KBM-7 (cell line): ENCODE measurements at places on chromosomes 7 and 10.
A peak's percentile ranks its signal among the peaks of the same experiment; 100 is the strongest.

GRCh38 chr10:120802935-120803334, 48.2 kb upstream of the WDR11 start:
- no peak for DNase-seq

DNA sequence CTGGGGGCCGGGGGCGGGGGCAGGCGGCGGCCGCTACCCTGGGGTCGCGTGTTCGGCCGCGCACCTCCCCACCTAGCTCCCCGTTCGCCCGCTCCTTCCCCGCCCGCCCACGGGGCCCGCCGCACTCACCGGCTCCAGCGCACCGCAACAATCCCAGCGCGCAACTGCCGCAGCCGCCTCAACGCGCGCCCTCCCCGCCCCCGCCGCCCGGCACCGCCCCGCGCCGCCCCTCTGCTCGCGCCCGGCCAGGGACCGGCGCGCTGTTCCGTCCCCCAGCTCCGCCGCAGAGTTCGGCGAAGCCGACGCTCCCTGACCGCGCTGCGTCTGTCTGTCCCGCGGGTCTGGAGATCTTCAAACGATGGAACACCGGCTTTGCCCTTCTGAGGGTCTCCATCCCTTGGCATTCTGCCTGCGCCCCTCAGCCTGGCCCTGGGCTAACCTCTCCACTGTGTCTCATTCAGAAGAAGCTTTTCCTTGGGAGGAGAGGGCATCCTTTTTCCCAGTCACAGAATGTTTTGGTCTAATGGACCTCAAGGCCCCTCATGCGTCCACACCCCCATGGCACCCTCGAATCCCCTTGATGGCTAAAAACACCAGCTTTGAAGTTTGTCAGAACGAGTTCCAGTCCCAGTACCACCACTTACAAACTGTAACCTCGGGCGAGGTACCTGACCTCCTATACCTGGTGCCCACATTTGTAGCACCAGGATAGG, at the start of gene NT5C2:
TSS of gene NT5C2 (minus strand) at position 166 of the 713 bp plus-strand sequence. CDS start 18,314 bp downstream, outside the sequence.
- DNase-seq, result peak; percentile 56

GRCh38 chr10:95706573-95706972, 12.8 kb upstream of the TCTN3 start:
- DNase-seq, result no peak

DNA sequence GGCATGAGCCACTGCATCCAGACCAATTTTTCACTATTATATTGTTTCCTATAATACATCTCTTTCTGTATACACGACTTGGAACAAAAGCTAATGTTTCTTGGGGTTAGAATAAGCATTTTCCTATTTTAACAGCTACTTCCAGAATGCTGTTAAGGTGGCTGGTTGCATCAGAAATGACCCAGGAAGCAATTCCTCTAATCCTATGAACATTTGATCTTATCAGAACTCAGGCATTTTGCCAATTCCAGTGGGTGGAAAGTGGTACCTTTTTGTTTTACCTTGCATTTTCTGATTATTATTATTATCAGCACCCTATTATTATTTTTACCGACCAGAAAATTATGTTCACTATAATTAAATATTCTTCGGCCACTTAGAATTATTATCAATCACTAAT, 73.3 kb downstream of the NDUFB2 start:
- DNase-seq, result no peak

- no peak for DNase-seq
Observed at GRCh38 chr7:141567432-141567831, 16.2 kb downstream of the AGK start.

- peak; percentile 48 for DNase-seq
Observed at GRCh38 chr10:15725603-15726002, 5.9 kb upstream of the ITGA8 start.

DNA sequence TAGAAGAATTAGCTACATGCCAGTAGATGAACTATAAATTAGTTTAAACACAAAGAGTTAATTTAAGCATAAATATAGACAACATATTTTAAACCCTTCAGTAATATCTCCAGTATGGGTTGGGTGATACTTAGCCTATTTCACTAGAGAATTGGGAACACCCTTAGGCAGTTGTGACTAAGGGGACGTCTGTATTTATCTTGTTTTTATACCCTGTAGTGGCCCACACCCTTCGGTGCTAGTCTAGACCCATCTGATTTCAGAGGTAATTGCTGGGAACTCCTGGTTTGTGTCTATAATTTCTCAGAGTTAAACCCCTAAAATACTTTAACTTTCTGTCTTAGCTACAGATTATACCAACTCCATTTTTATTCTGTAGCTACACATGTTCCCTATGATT, 11.5 kb upstream of the STEAP4 start:
- DNase-seq, result no peak

GRCh38 chr10:69061305-69062161, 26.4 kb upstream of the SRGN start:
- DNase-seq, result peak; percentile 67

GRCh38 chr7:151085691-151086620, at the start of gene AGAP3:
Gene AGAP3 (plus strand): TSS chr7:151086475. CDS start chr7:151086742, 267 bp downstream.
- peak; percentile 66 for DNase-seq

DNA sequence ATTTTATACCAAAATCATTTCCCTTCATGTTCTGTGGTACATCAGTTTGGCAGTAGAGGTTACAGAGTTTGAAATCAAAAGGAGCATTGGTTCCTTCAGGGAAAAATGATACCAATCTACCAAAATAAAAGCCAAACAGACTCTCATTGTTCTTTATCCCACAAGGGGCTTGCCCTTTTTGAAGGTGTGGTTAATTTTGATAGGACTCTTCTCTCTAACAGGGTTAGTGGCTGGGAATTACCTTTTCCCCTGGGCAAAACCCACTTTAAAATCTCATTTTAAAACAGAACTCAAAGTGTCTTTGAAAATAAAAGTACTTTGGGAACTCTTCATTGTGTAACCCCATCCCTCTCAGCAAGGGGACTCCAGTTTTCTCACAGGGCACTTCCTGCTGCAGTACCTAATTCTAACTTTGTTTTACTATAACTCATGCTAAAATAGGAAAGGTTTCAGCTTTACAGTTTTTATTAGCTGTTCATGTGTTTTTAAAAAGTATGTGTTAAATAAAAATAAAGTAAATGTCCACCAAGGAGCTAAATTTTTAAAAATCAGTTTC, 30.6 kb downstream of the SMNDC1 start:
- no peak for DNase-seq

DNA sequence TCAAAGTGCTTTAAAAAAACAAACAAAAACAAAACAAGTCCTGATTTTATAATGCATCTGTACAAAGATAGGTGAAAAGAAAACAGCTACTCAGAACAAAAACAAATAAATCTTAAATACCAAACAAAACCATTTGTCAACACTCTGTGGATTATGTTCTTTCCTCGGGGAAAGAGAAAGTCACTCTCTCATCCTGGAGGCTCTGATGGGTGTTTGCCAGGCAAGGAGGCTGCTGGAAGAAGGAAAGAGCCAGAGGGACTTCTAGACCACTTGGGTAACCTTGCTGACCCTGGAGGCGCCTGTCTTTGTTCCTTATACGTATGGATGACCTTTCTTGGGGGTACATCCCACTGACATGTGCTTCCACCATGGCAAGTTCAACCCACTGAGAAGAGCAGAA, 92.8 kb downstream of the ZRANB1 start:
- no peak for DNase-seq

DNA sequence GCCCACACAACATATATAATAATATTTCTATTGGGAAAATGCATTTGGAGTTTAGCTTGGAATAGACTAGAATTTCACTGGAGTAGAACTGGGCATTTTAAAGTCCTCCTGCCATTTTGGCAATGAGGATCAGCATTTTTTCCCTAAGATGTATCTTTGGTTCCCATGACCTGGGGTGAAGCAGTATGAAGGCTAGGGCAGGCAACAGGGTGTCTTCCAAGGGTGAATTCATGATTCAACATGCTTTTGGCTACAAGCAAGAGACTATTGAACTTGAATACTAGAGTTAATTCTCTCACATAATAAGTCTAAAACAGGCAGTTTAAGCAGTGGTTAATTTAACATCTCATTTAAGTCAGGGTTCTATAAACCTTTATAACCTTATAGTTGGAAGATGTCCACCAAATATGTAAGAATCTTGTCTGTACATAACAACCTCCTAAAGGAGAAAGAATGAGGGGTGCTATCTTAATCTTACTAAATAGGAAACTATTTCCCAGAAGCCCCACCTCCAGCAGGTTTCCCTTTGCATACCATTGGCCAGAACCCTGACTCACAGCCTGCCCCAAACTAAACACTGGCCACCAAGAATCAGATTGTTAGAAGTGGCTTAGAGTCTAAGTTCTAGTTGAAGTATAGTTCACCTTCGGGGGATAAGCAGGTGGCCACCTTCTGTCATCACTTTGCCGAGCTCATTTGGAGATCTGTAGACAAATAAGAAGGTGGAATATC, 96.0 kb upstream of the PRPS1L1 start:
- no peak for DNase-seq

DNA sequence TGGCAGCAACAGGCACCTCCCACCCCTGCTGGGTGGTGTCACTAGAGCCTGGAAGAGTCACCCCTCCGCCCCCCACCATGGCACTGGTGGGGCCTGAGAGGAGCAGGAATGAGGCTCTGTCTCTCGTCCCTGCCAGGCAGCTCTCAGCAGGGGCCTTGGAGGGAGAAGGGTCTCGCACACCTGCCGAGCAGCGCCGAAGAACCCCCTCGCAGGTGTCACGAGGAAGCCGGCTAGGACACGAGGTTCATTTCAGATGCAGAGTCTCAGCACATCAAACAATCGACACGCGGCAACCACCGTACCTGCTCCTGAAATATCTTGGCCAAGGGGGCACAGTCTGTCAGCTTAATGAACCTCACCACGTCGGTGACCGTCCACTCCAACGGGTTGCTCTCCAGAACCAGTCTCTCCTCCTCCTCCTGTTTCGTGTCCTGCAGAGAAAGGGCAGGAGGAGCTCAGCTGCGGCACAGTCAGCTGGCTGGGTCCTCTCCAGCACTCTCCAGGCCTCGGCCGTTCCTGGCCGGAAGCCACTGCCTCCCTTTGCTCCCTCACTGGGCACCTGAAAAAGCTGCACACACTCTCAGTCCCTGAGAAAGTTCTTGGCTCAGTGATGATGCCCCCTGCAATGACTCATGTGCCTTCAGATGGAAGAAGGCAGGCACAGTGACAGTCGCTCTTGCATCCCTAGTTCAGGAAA, 240.1 kb downstream of the SFMBT2 start:
- DNase-seq, result no peak

DNA sequence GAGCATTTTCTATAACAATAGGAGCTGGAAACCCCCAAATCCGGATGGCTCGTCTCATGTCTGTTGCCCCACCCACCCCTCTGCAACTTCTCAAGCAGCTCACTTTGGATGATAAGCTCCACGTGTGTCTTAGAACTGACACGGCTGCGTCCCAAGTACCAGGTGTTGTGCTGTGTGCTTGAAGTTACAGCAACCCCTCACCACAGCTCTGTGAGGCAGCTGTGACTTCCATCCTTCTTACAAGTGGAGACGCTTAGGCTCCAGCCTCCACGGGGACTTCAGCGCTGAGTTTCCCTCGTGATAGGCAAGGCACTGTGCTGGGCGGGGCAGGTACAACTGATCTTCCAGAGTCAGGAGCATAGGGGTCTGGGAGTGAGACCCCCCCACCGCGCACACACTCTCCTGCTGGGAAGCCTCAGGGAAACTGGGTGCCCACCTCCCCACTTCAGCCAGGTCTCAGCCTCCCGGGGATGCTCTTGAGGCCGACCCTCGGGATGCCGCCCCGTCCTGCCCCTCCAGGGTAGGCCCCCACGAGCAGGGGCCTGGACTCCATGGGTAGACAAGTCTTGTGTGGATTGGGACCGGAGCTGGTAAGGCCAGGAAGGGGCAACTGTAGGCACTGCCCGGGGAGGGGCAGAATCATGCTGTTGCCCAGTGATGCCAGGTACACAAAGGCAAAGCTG, 31.4 kb downstream of the EN2 start:
- no peak for DNase-seq

- DNase-seq, result no peak
Observed at GRCh38 chr10:122640921-122641320, 58.7 kb downstream of the C10orf120 start.

GRCh38 chr10:25753776-25754175, 180.3 kb upstream of the MYO3A start:
- peak; percentile 9 for DNase-seq

- DNase-seq, result no peak
Observed at GRCh38 chr10:25824050-25824449, 110.0 kb upstream of the MYO3A start.

DNA sequence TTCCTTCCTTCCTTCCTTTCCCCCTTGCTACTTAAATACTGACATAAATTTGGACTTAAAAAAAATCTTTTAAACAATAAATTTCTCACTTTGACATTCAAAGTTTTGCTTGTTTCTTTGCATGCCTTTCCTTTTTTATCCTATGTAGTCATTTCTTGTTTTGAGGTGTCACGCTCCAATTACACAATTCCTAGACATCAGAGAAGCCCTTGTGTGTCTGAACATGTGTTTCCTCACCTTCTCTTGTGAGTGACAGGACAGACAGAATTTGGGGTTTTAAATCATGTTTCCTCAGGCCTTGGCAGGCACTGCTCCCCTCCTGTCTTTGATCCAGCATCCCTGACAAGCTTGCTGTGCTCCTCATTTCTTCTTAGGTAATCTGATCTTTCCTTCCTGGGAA, 91.3 kb downstream of the CYTH3 start:
- no peak for DNase-seq

DNA sequence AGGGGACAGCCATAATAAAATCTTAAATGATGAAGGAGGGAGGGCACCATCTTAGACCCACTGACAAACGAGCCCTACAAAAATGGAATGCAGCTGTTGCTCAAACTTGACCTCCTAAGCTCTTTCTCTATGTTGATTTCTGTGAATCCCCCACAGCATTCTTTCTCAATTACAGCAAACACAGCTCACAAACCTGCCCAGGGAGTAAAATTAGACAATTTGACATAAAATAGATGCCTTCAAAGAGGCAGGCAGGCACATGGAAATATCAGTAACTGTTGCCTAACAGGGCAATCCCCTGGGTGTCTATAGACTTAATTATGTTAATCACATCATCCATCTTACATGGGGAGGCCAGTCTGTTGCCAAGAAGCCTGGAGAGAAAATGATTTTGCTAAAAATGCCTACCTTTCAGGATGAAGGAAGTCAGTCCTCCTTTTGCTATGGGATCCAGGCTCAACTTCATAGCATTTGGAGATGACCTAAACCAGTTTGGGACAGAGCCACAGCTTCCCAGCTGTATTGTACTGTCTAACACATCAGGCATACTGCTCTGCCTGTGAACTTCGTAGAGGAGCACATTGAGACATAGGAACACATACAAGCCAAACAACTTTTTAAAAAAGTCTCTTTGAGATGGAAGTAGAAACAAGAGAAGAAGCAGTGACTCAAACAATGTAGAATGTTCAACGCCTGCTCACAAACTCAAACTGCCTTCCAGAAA, 1177.4 kb downstream of the SORCS1 start:
- no peak for DNase-seq

DNA sequence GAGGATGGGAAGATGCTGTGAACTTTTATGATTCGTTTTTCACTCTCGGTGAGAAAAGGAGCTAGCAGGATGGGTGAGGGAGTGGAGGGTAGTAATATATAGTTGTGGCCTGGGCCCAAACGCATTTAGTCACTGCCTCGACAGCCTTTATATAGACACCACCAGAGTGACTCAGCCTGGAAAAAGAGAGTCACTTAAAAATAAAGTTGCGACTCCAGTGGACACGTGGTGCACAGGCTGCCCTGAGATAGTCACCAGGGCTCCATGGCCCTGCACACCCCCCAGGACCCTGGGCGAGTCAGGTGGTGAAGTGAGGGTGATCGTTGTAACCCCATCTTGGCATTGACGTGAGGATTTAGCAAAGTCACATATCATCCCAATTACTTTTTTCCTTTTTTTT, 106.7 kb downstream of the CUX1 start:
- no peak for DNase-seq

GRCh38 chr10:90969121-90969534, 48.2 kb upstream of the ANKRD1 start:
- no peak for DNase-seq
